NCI-H1436 treated with DMSO at 0.1 percent for 48 hours (cell line): ENCODE measurements at places on chromosomes 4 and X.

DNA sequence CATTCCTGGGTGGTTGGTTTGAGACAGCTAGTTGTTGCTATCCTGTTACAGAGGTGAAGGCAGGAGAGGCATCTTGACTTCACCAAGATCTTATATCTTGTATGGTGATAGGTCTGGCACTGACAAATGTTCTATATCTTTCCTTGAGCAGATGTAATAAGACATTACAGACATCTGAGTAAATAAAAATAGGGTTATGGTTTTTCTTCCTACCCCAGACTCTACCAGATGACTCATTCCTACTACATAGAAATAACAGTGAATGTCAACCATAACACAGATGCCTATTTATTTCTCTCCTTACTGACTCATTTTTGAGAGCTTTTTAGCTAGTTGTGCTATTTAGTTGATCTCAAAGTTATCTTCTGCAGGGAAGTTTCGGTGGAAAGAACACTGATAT, 21.9 kb downstream of the HNRNPH2 start:
- DNase-seq, result no peak

DNA sequence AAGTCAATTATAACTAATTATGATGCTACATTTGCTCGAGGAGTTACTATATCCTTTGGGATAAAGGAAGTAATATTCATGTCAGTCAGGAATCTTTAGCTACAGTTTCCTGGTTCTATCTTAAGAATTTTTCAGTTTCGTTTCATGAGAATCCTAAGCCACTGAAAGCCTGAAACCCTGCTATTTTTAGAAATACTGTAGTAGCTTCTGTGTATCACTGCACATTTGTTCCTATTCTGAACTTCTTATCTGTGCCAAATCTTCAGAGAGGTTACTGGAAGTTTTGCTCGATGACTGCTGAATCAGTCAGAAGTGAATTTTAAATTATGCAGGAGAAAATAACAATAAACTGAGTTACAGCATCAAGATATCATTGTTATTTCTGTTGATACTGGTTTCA, 249.2 kb downstream of the TENM3 start:
- no peak for DNase-seq

DNA sequence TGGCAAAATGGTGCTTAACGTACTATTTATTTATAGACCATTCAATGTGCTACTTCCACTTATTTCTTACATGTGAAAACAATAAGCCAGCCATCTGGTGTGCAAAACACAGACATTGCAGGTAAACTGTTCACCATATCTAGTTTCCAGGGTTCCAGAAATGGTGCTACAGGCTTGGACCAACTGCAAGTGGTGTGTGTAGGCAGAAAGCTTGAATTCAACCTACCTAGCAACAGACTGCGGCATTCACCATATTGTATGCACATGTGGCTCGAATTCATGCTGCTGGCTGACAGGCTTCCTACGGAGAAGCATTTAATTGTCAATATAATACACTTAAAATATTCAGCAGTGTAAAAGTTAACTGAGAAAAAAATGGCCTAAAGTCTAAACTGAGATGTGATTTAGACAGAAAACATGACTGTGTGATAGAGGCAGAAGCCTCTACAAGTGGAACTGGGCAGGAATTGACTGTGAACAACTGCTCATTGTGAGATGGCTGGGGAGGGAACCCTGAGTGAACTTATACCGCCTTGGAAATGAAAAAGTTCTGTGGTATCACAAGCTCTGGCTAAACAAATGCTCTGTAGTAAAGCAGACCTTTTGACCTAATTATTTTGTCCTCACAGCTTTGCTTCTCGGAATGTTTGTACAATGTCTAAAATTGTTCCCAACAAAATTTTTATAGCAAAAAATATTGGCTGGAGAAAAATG, 434.7 kb downstream of the GRIA2 start:
- no peak for DNase-seq

GRCh38 chr4:18749391-18749790, 727.8 kb upstream of the LCORL start:
- no peak for DNase-seq

GRCh38 chr4:37644962-37645361, 41.2 kb downstream of the RELL1 start:
- DNase-seq, result no peak

- DNase-seq, result no peak
These were observed 1056.2 kb downstream of the DMD start for GRCh38 chrX:32155044-32155638.

DNA sequence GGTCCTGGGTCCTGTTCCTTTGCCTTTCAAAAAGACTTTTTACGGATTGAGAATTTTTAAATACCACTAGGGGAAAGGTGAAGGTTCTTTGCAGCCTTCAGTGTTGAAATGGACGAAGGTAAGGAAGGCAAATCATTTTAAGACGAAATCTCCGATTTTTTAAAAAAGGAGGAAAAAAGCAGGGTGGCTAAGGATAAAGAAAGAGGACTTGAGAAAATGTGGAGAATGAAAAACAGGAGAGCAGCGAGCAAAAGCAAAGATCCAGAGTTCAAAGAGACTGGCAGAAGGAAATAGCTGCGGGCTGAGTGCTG, 314 bp downstream of the EPHA5 start:
- DNase-seq, result no peak

GRCh38 chr4:25439918-25440477, 62.9 kb downstream of the ANAPC4 start:
- DNase-seq, result peak; percentile 24
